Airway epithelial cell (primary cell): ENCODE measurements at places on chromosomes 12 and 14. TPM values are rescaled to one million over a fixed set of nuclear protein-coding genes. Genes with fewer than 3 reads are reported as not detected.

Gene EFS
- 15.0 and 23.2 TPM in 2 replicates for total RNA-seq

Gene KERA
- total RNA-seq, result not detected in 2 replicates

Gene WDHD1
- 12.5 and 14.5 TPM in 2 replicates for total RNA-seq

Gene LAG3
- 0.14 TPM in 1 of 2 replicates, not detected in the other for total RNA-seq

Gene KRT6A
- total RNA-seq, result 9,998 and 10,940 TPM in 2 replicates

Gene LRFN5
- under 0.01 and 0.14 TPM in 2 replicates for total RNA-seq

Gene BEST3
- total RNA-seq, result not detected in 2 replicates

Gene AQP2
- not detected in 2 replicates for total RNA-seq

Gene KCNK13
- total RNA-seq, result not detected in 2 replicates

Gene HNF1A
- not detected in 2 replicates for total RNA-seq

Gene ENDOU
- 2.6 and 3.4 TPM in 2 replicates for total RNA-seq

Gene KRT2
- total RNA-seq, result 0.28 TPM in 1 of 2 replicates, not detected in the other

Gene TAS2R30
- total RNA-seq, result 0.56 TPM in 1 of 2 replicates, not detected in the other

Gene HOTAIR
- not detected in 2 replicates for total RNA-seq

Gene PACS2
- total RNA-seq, result 29.2 and 46.5 TPM in 2 replicates

Gene ABCD2
- total RNA-seq, result not detected in 2 replicates

Gene RIPK3
- total RNA-seq, result 5.4 and 6.0 TPM in 2 replicates
